HS-5 (cell line): ENCODE measurements at places on chromosomes 2 and 18.

GRCh38 chr2:3535467-3535793 is 16.1 kb upstream of the ADI1 start:
- DNase-seq: no peak

- DNase-seq: no peak
These were observed 47.6 kb downstream of the BCL11A start for GRCh38 chr2:60505880-60506260.

DNA sequence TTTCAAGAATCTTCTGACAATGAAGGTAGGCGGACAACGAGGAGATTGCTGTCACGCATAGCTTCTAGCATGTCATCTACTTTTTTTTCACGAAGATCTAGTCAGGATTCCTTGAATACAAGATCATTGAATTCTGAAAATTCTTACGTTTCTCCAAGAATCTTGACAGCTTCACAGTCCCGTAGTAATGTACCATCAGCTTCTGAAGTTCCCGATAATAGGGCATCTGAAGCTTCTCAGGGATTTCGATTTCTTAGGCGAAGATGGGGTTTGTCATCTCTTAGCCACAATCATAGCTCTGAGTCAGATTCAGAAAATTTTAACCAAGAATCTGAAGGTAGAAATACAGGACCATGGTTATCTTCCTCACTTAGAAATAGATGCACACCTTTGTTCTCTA is 35.8 kb downstream of the MARCHF7 start:
- DNase-seq: no peak

DNA sequence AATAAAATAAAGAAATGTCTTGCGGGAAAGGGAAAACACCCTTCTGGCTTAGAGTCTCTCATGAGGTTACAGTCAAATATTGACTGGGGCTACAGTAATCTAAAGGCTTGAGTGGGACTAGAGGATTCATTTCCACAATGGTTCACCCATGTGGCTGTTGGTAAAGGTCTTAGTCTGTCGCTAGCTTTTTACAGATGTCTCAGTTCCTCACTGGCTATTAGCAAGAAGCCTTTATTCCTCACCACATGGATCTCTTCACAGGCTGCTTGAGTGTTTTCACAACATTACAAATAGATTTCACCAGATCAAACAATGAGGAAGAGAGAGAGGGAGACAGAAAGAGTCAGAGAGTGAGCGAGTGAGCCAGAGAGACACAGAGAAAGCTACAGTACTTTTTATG is 8.3 kb upstream of the ZC3H15 start:
- no peak for DNase-seq

- DNase-seq: no peak
These were observed 118.0 kb downstream of the METTL8 start for GRCh38 chr2:171315781-171316180.

DNA sequence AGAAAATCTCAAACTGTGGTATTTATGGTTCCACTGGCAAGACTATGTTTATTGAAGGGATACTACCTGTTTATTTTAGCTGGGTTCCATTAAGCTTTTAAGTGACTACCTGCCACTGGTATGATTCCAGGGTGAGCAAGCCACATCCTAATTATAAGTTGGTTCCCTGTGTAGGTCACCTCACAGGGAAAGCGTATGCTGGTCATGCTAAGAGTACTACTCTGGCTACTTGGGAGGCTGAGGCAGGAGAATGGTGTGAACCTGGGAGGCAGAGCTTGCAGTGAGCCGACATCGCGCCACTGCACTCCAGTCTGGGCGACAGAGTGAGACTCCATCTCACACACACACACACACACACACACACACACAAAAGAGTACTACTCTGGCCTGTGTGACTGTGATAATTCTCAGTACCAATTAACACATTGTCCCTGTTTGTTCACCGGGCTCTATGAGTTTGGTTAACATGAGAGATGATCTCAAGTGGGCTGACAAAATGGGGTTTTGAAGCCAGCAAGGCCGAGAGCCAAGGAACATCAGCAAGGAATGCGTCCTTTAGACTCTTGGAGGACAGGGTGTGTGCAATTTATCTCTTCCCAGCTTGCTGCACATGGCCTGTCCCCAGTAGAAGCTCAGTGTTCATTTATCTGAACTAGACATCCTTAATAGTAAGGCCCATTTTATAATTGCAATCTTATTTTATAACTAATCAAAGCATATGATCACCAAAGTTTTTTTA is 15.2 kb upstream of the ITSN2 start:
- no peak for DNase-seq

GRCh38 chr18:77013811-77014521 is 118.6 kb downstream of the MBP start:
- no peak for DNase-seq

DNA sequence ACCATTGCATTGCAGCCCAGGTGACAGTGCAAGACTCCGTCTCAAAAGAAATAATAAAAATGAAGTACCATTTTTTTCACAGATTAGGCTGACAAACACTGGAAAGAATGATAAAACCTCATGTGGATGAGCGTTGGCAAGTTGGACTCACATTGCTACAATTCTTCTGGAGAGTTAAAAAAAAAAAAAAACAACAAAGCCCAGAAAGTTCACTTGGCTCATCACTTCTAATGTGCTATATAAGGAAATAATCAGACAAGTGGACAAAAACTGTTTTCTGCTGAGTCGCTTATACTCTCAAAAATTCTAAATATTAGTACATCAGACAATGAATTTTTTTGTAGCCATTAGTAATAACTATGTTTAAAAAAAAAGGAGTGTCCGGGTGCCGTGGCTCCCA is 38.4 kb downstream of the PKP4 start:
- no peak for DNase-seq

DNA sequence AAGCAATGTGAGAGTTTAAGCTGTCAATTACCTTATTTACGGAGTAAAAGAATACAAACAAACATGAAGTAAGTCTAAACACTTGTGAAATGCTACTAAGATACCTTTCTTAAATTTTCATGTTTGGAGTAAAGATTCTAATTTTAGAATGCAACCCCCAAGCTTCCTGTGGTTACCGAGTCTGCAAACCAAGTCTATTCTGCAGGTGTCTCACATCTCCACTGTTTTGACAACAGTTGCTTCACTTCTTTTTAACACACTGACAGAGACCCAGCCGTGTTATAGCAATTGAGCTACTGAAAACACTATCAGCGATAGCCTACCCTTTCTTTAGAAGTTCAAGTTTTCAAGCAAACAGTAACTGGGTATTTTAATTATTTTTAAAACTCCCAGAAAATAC is 608.3 kb downstream of the ERBB4 start:
- no peak for DNase-seq

DNA sequence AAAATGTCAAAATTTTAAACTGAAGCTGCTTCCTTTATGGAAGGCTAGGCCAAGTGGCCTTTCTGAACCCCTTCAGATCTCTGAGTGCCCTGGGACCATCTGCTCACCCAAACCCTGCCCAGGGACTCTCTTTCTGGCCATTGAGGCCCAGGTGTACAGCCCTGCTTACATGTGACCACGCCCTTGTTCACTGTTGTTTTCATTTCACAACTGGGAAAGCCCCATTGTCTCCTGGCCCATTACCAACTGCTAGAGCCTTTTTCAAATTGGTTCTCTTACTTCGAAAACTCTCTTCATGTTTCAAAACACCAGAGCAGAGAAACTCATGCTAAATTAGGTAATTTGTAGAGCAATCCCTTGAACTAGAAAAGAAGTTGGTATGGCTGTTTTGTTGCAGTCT is 219.5 kb upstream of the TANK start:
- no peak for DNase-seq

- no peak for DNase-seq
These were observed 146.6 kb upstream of the NCK2 start for GRCh38 chr2:105597806-105598803.

GRCh38 chr2:67070826-67071225 is 326.3 kb upstream of the ETAA1 start:
- DNase-seq: no peak

- DNase-seq: no peak
These were observed at the start of gene DCC for GRCh38 chr18:52339891-52340371. Gene DCC (plus strand): TSS chr18:52340197. CDS start chr18:52340788, 591 bp downstream.
